CD4-positive, alpha-beta T cell treated with Interleukin-17A for 1 hour (primary cell): ENCODE measurements at places on chromosomes 3 and 15.

DNA sequence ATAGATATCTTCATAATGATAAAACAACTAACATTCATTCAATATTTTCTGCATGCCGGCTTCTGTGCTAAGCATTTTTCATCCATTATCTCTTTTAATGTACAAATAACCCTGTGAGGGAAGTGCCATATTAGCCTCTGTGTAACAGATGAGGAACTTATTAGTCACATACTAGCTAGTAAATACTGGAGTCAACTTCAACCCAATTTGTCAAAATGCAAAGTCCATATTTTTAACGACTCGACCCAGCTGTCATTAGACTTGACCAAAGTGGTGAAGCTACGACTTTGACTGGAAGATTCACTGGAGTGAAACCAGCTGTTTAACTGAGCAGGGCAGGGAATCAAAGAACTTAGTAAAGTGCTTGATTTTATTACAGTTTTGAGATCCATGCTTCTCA, 41.6 kb downstream of the PARP15 start:
- no peak for DNase-seq

DNA sequence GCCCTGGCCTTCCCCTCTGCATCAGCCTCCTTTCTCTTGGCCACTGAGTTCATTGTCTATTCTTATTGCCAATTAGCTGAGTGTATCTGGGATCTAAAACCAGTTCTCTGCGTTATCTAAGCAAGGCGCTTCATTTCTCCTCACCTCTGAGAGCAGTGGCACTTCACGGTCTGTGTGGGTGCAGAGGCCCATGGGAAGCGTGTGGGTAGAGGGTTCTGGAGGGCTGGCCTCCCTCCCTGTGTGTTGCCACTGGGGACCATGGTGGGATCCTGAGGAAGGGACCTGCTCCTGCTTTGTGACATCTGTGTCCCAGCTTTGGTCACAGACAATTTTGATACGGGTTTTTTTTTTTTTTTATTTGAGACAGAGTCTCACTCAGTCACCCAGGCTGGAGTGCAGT, 32.7 kb downstream of the EDEM1 start:
- DNase-seq: no peak

DNA sequence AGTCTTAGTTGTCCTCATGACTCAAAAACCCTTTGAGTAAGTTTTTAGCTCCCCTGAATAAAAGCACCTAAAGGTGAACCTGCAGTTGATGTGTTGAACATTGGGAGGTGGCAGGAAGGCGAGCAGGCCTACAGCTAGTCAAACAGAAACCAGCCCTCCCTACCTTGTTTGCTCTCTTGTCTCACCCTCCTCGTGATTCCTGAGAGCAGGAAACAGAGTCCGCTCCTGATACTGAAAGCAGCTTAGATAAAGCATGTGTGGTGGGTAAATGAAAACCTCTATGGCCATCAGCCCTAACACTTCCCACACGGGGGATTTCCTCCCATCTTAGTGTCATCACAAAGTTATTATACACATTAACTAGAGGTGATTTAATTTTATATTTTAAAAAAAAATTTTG, 21.8 kb upstream of the CLDN18 start:
- DNase-seq: no peak

DNA sequence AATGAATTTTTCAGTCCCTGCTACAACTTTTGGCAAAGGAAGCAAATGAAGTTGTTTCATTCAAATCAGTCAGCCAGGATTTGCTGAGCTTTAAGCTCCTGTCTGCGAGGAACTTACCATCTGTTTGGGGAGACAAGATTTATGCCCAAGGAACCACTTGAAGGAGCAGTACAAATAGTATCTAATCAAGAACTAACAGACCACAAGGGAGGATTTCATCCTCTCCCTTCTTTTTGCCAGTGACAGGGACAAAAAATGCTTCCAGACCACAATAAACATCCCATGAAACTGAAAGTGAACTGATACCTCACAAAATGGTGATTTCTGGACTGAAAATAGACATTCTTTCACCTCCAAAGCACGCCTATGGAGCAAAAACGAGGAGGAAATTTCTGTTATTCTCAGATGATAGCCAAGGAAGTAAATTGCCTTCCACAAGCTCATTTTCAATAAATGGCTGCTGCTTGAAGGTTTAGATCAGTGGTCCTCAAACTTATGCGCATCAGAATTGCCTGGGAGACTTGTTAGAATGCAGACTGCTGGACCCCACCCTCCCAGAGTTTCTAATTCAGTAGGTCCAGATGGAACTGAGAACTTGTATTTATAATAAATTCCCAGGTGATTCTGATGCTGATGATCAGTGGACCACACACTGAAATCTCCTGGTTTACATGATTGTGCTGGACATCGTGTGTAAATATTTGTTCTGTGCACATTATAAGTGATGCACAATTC, 202.4 kb upstream of the GADL1 start:
- DNase-seq: no peak
